ENCODE measurements at places on chromosomes 7 and 10.
A peak's percentile ranks its signal among the peaks of the same experiment; 100 is the strongest.

DNA sequence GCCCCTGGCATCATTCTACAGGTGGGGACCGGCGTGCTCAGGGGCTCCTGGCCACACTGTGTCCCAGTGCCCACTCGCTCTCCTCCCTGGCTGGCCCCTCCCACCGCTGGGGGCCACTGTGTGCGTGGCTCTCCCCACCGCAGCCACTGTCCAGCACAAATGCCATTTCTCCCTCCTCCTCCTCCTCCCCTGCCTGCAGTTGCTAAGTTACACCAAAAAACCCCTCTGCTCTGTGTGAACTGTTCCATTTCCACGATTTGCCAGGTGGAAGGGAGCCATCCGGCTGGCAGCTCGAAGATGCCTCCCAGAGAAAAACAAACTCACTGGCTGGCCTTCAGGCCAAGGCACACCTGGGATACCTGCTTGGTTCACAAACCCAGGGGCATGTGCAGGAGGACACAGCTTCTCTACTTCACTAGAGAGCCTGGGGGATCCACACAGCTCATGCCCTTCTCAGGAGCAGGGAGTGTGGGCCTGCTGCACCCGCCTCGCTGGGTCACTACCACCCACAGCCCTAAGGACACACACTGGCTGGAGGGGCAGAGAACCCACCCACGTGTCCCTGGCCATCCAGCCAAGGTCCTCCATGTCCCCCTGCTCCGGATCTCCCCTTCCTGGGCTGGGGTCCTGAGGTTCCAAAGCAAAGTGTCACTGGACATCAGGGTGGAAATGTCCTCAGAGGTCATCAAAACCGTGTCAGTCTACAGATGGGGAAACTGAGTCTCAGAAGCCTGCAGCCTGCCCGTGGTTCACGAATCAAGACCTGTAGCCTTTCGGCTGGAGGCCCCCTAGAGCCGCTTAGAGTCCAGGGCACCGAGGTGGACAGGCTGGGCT lies 1.7 kb downstream of the RASGEF1A start:
- DNase-seq, result no peak

- no peak for DNase-seq
Measured at GRCh38 chr7:143172354-143172753, 10.9 kb upstream of the TAS2R39 start.

DNA sequence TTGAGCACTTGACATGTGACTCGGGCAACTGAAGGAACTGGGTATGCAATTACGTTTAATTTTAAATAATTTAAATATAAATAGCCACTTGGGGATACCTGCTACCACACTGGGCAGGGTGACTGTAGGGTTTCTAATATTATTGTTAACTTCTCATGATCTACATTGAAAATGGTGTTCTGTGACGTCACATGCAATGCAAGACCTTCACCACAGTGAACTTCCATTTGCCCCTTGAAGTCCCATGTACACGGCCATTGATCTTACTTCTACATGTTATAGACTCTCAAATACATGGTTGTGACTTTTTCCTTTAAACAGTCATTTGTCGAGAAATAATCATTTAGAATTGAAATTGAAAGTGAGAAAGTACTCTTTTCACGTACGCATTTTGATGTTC lies 154.0 kb downstream of the MGMT start:
- no peak for DNase-seq

GRCh38 chr10:32680803-32681557 lies 235.0 kb downstream of the CCDC7 start:
- DNase-seq, result no peak

GRCh38 chr7:140375323-140375722 lies 23.0 kb downstream of the SLC37A3 start:
- no peak for DNase-seq

DNA sequence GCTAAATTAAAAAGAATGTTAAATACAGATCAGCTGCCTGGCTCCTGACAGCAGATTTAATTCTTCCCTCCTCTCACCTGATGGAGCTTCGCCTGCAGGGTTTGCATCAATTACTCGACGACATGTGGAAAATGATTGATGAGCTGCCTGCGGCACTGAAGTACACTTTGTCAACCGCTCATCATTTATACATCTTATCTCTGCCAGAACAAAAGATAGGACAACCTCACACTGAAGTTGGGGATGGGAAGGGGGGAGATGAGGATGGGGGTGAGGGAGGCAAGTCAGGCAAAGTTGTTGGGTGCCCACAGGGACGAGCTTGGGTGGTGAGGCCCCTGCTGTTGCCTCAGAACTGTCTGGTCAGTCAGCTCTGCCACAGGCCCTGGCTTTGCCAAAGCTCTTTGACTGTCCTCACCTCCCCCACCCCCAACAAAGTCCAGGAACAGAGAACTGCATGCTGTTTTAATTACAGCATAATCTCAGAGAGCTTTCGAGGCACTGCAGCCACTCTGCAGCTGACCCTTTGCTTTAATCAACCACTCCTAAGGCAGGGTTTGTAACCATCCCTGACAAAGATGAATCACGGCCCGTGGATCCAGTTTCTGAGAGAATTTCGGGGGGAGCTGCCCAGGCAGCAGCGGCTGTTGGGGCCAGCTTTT lies 702.3 kb downstream of the LRMDA start:
- DNase-seq, result no peak

DNA sequence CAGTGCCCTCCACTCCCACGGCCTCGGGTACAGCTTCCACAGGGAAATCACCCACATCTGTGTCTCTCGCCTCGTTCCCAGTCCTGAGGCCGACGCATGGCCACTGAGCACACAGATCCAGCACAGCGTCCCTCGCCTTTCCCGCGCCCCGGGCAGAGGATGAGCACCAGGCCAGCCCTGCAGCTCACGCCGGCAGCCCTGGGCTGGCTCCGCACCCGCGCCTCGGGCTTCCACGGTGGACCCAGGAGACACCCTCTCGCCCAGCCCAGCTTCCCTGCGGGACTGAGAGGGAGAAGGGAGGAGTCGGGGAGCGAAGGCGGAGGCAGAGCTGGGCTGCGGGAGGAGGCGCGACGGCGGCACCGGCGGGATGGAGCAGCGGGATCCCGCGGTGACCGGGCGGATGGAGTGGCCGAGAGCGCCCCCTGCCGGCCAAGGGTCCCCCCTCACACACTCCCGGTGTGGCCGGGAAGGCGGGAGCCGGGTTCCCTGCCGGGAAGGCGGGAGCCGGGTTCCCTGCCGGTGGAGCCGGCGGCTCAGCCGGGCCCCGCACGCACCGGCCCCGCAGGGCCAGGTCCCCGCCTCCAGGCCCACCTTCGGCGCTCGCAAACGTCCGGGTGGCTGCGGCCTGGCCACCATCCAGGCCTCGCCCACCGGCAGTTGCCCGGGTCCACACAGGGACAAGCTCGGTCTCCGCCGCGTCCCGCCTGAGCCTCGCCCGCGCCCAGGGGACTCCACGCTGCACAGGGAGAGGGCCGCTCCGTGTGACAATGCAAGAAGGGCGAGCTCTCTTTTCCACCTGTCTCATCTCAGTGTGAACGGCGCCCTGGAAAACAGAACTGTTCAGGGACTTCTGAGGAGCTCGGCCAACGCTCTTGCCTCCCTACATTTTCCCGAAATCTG lies 110.3 kb upstream of the LANCL2 start:
- DNase-seq, result peak; percentile 63
